ENCODE measurements at places on chromosomes 12 and 14. TPM values are rescaled to one million over a fixed set of nuclear protein-coding genes. Genes with fewer than 3 reads are reported as not detected.

OVCH1 gene
- under 0.01 TPM for total RNA-seq

CFAP251 gene
- 6.8 TPM for total RNA-seq

AQP2 gene
- total RNA-seq = not detected

UNC119B gene
- 18.7 TPM for total RNA-seq

CCDC38 gene
- total RNA-seq = not detected

GRCh38 chr14:90116444-90116843 lies 54.6 kb downstream of the KCNK13 start:
- no peak for DNase-seq

- no peak for DNase-seq
These were observed 52.8 kb downstream of the SLC38A6 start for GRCh38 chr14:61033855-61034254.

- DNase-seq = no peak
These were observed 82.1 kb downstream of the TRAFD1 start for GRCh38 chr12:112207397-112207924.

GRCh38 chr14:56817396-56817921 lies 7.2 kb upstream of the OTX2 start:
- no peak for DNase-seq

GRCh38 chr12:131218923-131219669 lies 265.4 kb downstream of the ADGRD1 start:
- no peak for DNase-seq

- DNase-seq = no peak
These were observed 9.8 kb upstream of the CLECL1 start for GRCh38 chr12:9742661-9743060.

GRCh38 chr14:93332397-93332852 lies 411 bp downstream of the BTBD7 start:
- DNase-seq = peak; percentile 61

DNA sequence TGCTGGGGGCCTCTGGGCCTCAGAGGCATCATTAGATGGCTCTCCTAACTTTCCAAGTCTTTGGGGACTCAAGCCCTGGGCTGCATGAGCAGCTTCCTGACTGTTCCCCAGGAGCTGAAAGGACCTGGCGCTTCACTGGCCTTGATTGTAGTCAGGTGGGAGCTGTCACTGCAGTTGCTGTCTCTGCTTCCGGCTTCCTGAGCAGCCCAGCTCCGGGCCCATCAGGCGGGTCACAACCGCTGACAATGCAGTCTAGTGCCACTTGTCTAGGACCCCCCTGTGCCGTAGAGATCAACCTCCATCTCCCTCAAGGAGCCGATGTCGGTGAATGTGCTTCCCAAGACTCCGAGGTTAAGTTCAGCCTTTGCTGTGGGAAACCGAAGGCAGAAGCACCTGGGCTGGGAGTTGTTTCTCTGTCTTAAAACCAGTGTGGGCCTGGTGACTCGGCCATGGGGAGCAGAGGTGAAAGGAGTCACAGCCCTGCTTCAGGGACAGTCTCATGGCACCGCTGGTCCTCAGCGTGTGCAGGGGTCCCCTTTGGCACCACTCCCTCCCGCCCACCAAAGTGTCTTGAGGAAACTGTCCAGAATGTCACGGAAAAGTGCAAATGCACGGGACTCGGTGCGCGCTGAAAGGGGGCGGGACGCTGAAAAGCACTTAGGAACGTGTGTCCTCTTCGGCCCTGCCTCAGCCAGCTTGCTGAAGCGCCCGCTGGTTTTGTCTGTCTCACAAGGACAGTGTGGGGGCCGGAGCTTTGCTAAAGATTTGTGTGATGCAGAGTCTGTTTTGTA lies 44.8 kb downstream of the PRIMA1 start:
- no peak for DNase-seq

- peak; percentile 40 for DNase-seq
These were observed 29.2 kb downstream of the ERG28 start for GRCh38 chr14:75631453-75631831.

DNA sequence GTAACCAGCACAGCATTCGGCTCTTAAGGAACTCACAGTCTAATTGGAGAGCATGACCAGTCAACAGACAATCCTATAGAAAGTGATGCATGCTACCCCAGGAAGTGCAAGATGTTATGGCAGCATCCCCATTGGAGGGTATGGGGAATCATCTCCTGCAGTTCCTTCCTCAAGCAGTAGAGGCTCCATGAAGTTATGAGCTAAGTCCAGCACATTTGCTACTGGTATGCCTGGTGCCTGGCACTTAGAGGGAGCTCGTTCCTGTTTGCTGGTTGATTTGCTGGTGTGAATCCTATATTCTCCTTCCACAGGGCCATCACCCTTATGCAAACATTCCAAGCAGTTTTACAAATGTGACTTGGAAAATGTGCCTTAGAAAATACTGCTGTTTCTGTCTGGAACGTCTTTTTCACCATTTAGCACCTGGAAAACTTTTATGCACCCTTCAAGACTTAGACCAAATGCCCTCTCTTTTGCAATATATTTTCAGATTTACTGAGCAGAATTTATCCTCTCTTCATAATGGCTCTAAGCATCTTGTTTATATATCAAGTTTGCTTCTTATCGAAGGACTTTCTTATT lies 136.1 kb upstream of the WSCD2 start:
- DNase-seq = peak; percentile 22
